ENCODE measurements at places on chromosomes 7 and 10. TPM values are rescaled to one million over a fixed set of nuclear protein-coding genes. Genes with fewer than 3 reads are reported as not detected.

The TET1 gene
- 11.1 TPM for polyA plus RNA-seq

DNA sequence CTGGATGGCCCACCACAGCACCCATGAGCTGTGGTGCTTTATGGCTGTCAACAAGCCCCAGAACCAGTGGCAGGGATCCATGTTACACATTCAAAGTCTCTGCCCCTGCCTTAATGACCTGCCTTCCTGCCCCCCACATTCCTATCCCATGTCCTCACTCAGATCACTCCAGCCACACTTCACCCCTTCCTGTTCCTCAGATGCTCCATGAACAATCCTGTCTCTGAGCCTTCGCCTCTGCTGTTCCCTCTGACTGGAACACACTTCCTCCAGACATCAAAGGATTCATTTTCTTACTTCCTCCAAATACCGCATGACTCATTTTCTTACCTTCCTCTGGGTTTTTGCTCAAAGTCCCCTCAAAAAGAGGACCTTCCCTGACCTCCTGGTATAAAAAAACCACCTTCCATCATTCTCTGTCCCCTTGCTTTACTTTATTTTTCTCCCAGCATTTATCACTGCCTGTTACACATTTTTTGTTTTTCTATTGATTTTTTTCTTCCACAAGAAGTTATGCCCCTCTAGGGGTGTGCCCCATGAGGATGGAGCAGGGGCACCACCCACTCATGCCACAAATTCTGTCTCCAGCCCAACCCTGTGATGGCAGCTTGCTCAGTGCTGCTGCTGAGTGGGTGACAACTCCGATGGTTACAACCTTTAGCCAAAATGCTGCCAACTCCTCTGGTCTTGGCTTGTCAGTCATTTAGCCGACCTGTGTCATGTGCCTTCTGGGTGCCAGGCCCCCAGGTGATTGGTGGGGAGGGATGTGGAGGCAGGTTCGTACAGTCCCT lies 18.2 kb downstream of the COL13A1 start:
- no peak for DNase-seq

DNA sequence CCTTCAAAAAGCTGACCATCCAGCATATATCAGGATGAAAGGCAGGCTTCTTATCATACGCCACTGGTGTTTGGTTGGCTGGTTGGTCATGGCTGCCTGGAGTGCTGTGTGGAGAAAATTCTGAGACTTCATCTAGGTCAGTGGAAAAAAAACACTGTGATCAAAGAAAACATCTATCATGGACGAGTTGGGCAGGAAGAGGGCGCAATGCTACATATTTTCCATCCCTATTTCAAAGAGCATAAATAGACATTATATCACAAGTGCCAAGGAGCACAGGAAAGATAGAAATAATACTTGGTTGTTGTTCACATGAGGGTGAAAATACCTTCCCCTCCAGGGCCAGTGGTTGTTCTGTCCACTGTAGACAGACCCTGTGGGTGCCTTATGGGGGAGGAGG lies 128.4 kb upstream of the PLPP4 start:
- DNase-seq = no peak

The SPDYE16 gene
- 4.0 TPM for polyA plus RNA-seq

- no peak for DNase-seq
These were observed 744.2 kb downstream of the LRMDA start for GRCh38 chr10:76175533-76176165.

Measured in renal cortex interstitium (tissue), 15 donors.